Stimulated activated naive CD8-positive, alpha-beta T cell treated with anti-CD3 and anti-CD28 coated beads, Interleukin-15, Interleukin-2, amounts not matched to agents 100 U/mL and 50 U/mL, for 24 hours (primary cell): ENCODE measurements at places on chromosomes 3 and 15.

DNA sequence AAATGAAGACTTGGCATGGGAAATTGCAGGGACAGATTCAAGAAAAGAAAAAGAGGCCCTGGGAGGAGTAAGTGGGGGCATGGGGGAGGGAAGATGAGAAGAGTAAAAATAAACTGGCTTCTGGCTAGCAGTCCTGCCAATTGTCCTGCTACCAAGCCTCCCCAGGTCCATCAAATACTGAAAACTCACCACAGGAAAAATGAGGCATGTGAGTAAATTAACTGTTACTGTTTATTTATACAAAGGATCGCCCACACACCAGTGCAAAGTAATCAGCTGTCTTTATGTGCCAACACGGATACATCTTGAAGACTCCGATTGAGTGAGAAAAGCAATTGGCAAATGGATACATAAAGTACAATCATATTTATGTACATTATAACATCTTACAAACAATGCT lies 10.7 kb upstream of the KLHL25 start:
- DNase-seq, result no peak

- DNase-seq, result no peak
These were observed 1.5 kb downstream of the RETNLB start for GRCh38 chr3:108755686-108756085.

DNA sequence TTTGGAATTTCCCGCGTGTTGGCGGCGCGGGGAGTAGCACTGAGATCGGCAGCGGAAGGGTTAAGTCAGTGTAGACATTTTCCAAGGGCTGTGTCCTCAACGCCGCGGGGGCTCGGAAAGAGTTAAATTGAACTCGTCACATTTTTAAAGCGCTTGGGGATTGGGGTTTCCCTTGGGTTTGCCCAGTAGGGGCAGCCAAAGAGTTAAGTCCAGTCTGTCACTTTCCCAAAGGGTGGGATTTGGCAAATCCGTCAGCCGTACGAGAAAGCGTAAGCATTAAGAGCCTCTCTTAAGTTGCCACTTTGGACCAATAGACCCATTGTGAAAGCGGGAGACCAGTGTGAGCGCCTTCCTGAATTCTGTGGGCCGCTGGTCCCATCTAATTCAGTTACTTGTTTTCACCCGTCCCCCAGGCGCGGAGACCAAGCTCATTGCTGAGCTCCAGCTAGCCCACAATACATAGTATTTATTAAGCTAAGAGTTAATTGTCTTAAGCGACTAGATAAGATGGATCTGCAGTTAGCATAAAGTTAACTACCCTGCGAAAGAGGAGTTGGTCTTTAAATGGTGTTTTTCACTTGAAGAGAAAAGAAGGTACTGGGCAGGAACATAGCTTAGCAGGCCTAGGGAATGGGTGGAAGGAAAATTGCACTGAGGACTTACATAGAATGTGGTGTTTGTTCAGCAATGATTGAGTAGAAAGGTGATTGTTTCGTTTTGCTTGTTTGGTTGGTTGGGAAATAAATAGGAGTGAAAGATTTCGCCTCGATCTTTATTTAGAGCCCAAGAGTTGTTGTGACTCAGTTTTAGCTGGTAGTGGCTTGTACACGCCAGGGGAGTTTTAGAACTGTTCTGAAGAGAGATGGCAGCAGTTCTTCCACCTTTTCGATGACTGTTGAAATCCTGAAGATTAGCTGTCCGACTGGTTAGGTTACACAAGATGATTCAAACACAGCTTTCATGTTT lies 932 bp downstream of the ARL8B start:
- peak; percentile 47 for DNase-seq

DNA sequence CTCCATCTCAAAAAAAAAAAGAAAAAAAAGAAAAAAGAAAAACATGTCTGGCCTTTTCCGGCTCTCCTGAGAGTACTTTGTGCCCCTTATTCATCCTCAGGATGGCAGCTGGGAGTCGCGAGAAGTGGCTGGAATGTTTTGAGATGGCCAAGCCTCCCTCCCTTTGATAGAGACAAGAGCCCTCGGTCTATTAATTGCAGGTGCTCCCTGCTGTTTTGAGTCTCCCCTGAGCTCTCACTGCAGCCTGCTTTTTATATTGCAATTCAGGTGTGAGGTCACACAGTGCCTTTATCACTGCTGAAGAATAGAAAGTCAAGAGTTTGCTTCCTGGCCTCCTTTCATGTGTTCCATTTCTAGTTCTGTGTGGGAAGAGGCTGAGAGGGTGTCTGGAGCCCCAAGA lies 10.9 kb downstream of the CA12 start:
- no peak for DNase-seq

DNA sequence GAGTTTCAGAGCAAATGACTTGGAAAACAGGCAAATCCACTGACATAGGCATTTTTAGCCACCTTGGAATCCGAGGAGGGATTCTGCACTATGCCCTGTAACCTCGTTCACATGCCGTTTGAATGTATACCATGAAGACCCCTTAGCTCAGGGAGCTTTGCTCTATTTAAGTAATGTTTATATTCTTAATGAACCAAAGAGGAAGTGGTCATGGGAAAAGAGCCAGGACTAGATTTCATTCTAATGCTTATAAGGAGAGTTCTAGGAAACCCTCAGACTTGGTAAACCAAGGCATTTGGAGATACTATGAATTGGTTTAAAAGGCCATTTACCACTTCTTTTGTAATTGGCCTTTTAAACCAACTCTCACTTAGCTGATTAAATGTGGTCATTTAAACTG lies 178.9 kb downstream of the IGF1R start:
- no peak for DNase-seq

GRCh38 chr15:79035111-79035601 lies 55.4 kb downstream of the RASGRF1 start:
- no peak for DNase-seq

DNA sequence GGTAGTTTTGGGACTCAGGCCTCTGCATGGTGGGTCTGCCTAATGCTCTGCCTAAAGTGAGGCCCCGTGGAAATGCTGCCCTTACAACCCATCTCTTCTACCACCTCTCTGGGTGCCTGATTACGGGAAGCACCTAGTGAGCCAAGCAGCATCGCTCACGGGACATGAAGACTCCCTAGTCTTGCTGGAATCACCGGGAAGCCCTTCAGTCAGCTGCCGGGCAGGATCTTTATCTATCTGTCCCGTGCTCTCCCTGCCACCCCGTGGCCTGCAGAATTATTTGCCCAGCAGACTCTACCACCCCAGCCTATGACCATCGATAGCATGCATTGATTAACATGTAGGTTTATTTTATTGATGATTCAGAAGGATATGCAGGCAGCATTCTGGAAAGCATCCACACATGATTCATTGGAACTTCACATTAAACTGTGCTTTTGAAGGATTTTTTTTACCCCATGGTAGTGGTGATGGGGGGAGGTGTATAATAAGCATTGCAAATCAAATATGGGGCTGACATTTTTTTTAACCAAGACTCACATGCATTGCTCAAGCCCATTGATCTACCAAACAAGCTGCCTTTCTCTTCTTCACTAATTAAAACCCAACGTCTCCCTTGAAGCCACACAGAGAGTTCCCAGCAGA lies 63.1 kb downstream of the ATP2B2 start:
- DNase-seq, result no peak

GRCh38 chr15:38684440-38685010 lies 119.9 kb upstream of the RASGRP1 start:
- no peak for DNase-seq

- no peak for DNase-seq
These were observed 12.8 kb downstream of the CPB1 start for GRCh38 chr3:148840451-148840850.

- no peak for DNase-seq
These were observed 136.2 kb upstream of the PFN2 start for GRCh38 chr3:150106740-150107428.

GRCh38 chr3:79009861-79010260 lies 757.9 kb downstream of the ROBO1 start:
- no peak for DNase-seq

- DNase-seq, result no peak
These were observed 28.6 kb upstream of the SERPINI2 start for GRCh38 chr3:167502401-167502800.

- no peak for DNase-seq
These were observed 540.1 kb downstream of the NTRK3 start for GRCh38 chr15:87716422-87716821.

- DNase-seq, result no peak
These were observed 50.0 kb upstream of the CDAN1 start for GRCh38 chr15:42786978-42787377.

DNA sequence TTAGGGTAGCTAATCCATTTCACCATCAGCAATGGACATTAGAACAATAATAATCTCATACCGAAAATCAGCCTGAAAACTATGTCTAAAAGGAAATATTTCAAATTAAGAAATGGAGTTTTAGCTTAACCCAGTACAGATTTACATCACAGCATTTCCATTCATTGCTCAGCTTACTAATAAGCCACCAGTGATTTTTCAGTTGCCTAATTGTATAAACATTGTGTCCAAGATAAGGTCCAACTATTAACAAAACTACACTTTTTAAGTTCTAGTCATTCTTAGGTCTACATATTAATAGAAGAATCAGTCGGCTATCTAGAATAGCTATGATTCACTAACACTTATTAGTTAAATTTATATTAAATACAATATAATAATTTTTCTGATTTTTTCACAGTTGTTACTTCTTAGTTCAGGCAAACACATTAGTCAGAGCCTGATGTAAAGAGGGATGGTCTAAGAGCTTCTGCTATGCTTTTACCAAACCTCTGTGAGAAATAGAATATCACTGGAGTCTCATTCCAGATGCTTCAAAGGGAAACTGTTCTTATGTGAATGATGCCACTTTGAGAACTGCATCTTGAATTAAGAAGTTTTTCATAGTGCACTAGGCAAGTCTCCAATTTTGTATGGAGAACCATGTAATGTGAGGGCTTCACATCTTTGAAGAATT lies 74.1 kb downstream of the CMSS1 start:
- no peak for DNase-seq

- DNase-seq, result no peak
These were observed 136.5 kb upstream of the RBMS3 start for GRCh38 chr3:29144361-29144760.

DNA sequence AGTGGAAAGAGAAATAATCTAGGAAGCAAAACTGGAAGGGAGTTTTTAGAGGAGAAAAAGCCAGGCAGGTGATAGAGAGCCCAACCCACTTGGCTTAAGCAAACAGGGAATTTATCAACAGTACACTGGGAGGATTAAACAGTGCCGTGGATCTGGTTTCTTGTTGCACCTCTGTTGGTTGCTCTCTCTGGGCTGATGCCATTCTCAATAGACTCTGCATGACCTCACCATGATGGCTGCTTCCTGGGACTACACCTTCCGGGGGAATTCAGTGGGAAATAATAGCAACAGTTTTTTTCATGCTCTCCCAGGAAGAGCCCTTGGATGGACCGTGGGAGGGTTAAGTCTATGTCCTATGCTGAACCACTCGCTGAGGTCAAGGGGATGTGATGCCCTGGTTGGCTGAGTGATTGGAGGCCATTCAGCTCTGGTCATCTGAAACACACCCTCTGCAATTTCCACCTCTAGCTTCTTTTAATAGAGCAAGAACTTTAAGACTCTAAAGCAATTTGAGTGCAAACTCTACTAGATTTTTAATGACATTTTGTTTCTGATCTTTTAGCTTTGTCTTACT lies 74.2 kb downstream of the EPHB1 start:
- DNase-seq, result no peak

GRCh38 chr15:96849271-96849900 lies 518.9 kb downstream of the NR2F2 start:
- DNase-seq, result no peak

- DNase-seq, result no peak
These were observed 200.2 kb upstream of the DPH6 start for GRCh38 chr15:35746121-35746520.

DNA sequence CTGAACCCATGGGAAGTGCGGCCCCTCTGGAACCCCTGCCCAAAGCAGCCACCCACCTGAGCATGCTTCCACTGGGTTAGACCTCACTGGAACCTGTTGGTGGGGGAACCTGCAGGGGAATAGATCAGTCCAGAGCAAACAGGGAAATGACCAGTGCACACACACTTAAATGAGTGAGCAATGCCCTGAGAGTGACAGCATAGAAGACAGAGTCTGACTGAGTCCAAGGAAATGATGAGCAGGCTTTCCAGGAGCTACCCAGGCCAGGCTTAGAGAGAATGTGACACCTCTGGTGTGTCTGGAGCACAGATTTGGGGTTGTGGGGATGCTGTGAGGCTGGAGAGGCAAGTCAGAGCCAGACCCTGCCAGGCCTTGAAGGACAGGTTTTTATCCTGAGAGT lies 28.5 kb downstream of the PLA1A start:
- DNase-seq, result no peak
